ENCODE measurements at places on chromosomes 7 and 10. TPM values are rescaled to one million over a fixed set of nuclear protein-coding genes. Genes with fewer than 3 reads are reported as not detected.

Gene IL6
- total RNA-seq: not detected

Gene FOXI2
- total RNA-seq: not detected

Gene TRIM74
- total RNA-seq: 0.78 TPM

Gene ZNF488
- total RNA-seq: 0.08 TPM
